GM23248 (cell line): ENCODE measurements at places on chromosomes 1 and 21.

DNA sequence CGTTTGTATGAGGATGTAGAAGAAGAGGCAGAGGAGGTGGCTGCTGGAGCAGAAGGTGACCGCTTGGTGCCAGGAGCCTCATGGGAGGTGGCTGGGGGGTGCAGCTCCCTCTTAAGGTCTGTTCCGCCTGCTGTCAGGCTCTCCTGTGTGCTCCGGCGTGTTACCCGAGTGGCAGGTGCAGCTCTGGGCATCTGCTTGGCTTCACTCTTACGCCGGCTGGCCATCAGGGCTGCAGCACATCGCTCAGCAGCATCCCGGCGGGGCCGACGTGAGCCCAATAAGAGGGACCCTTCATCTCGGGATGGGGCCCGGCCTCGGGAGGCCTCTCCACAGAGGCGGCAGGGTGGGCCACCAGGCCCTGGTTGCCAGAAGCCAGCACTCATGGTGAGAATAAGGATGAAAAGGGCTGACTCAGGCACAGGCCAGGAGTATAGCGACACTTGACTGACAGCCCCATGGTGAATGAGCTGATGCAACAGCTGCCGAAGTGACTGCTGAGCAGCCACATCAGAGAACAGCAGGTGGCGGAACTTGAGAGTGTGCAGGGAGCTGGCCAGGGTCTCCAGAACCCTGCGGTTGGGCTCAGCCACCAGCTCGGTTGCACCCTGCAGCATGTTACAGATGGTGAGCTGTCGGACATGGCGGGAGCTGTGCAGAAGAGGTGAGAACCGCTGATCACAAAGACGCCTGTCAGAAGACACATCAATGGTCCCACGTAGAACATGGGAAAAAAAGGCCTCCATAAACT, 17.5 kb downstream of the LRRC41 start:
- no peak for DNase-seq

- peak; percentile 3 for DNase-seq
Measured at GRCh38 chr1:166470014-166470413, 303.2 kb upstream of the FAM78B start.

DNA sequence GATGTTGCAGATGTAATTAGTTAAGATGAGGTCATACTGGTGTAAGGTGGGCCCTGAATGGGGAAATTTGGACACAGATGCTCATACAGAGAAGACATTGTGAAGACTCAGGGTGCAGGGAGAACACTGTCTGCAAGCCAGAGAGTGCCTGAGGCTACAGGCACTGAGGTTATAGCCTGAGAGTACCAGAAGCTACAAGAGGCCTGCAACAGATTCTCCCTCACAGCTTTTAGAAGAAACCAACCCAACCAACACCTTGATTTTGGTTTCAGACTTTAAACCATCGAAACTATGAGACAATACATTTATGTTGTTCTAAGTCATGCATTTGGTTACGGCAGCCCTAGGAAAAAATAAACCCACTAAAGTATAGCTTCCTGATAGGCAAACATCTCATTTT, 321.7 kb upstream of the USP25 start:
- no peak for DNase-seq

- no peak for DNase-seq
Measured at GRCh38 chr1:220409771-220410595, 118.0 kb upstream of the MARK1 start.

DNA sequence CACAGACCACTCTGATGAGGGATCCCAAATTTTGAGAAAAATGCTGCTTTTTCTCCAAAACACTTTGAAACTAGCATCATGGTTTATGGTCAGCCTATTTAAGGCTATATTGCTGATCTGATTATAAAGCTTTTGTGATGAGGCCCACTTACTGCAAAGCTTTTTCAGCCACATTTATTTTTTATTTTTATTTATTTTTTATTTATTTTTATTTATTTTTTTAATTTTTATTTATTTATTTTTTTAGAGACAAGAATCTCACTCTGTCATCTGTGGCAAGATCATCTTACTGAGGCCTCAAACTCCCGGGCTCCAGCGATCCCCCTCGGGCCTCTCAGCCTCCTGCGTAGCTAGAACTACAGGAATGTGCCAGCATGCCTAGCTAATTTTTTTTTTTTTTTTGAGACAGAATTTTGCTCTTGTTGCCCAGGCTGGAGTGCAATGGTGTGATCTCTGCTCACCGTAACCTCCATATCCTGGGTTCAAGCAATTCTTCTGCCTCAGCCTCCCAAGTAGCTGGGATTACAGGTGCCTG, 5.2 kb upstream of the BCAS2 start:
- DNase-seq, result no peak

DNA sequence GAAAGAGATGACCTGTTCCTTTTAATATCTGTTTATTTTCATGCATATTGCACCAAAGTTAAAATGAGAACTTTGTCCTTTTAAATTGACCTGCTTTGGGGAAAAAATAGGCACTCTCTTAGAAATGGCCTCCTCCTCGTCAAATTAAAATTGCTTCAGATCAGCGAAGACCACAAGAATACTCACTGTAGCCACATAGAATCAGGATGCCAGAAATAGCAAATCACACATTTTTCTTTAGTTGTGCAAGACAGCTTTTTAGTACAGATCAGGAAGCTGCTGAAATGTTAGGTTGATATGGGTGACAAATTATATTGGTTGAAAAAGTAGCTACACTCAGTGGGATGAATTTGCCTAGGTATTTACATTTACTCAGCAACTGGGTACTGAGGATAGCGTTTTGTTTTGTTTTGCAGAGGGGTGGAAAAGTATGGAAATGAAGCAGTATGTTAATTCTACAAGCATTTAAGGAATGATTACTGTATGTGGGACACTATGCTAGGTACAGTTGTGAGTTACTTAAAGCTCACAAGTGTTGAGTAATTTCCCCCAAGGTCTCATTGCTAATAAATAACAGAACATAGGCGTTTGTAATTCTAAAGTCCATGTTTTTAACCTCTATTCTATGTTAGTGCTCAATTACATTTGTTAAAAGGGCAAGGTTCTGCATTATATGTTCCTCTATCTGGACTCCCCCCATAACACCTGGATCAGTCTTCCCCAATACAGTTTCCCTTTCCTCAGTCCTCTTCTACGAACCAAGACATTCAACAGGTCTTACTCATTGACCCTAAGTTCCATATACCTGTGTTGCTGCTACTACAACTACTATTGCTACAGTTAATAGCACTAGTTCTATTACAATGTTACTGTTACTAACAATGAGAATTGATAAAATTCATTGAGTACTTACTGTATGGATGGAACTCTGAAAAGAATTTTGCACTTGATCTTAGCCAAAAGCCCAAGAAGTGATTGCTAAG, 99.4 kb upstream of the S1PR1 start:
- peak; percentile 82 for DNase-seq

GRCh38 chr1:24286246-24287010, 32.7 kb upstream of the GRHL3 start:
- DNase-seq, result no peak

- DNase-seq, result peak; percentile 72
Measured at GRCh38 chr1:47434051-47434842, 3.6 kb upstream of the FOXD2 start.

- no peak for DNase-seq
Measured at GRCh38 chr1:25640646-25641328, 24.2 kb downstream of the MAN1C1 start.

DNA sequence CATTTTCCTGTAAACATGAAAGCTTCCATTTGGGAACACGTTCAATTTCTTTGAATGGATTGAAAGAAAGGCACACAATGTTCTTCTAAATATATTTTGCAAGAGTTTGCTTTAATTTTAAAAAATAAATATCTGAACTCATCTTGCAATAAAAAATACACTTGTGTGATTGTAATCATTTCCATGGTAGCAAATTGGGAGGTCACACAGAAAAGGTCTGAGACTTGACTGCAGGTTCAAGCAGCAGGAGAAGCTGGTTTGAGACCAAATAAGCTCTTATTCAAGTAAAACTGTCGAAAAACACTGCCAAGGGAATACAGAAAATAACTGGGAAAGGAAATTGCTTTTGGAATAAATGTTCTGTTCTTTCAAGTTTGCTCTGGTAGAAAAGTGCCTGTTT, 498.9 kb downstream of the ADGRL2 start:
- DNase-seq, result no peak

DNA sequence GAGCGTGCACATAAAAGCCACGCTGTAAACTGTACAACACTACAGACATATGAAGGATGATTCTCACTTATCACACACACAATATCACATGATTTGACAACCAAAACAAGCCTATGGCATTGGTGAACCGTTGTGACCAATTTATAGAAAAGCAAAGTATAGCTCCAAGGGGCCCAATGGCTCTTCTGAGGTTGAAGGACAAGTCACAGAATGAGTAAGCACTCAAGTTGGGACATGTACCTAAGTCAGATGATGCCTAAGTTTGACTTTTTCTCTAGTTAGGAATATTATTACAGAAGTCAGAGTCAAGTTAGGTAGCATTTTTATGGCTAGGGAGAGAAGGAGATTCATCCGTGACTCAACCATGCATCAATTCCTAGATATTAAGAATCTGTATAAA, 45.7 kb downstream of the PLPP3 start:
- DNase-seq, result no peak

DNA sequence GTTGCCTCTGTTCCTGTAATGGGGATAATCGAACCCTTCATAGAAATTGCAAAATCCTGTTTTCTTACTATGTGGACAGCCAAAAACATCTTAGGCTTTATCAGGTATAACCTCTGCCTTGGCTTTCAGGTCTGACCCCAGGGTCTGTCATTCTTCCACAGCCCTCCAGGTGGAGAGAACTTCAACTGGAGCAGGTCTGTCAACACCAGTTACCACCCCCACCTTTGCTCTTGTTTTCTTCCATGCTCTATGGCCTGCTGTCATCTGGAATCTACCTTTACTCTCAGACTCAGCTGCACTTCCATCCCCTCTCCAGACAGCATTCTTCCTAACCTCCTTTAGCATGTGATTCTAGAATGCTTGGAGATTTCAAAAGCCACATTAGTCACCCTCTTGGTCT, 10.4 kb upstream of the GJA9 start:
- DNase-seq, result peak; percentile 17

GRCh38 chr1:47709872-47710231, 272.0 kb downstream of the FOXD2 start:
- peak; percentile 38 for DNase-seq

DNA sequence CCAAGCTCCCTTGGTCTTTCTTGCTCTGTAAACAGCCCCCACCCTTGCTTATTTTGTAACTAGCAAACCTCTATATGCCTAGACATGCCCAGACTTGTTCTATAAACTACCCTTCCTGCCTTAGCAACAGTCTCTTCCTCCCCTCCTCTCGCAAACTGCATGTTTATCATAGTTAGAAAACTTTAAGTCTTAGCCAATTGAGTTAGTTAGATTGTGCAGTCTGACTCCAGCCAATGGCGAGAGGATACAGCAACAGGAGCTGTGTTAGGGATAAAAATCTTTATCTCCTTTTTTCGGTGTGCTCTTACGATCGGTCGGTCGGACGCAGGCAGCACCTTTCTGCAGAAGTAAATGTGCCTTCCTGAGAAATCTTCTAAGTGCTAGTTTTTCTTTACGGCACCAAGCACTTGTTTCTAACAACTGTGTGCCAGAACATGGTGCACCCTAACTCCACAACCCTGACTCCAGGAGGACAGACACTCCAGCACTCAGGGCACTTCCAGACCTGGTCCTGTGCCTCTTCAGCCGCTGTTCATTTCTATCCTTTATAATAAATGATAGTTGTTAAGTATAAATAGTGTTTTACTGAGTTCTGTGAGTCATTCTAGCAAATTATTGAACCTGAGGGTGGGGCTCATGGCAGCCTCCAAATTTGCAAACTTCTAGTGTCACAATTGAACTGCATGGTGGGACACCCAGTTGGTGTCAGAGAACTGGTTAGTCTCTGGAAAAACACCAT, 25.7 kb upstream of the GNG4 start:
- no peak for DNase-seq

DNA sequence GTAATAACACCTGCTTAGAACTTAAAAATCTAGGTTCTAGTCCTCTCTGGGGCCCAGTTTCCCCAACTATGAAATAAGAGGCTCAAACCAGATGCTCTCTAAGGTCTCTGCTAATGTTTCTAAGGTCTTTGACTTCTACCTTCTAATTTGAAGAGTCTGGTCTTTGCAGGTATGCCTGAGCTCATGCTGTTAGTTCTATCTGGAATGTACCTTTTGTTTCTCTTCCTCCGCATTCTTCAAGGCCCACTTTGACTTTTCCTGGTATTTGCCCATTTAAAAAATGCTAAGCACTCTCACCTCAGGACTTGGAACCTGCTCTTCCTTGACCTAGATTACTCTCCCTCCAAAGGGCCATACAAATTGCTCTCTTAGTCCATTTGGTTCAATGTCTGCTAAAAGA, 13.5 kb downstream of the SLC35D1 start:
- no peak for DNase-seq

GRCh38 chr1:119933397-119933796, 37.1 kb upstream of the ADAM30 start:
- no peak for DNase-seq

GRCh38 chr1:51302746-51303145, 27.6 kb downstream of the TTC39A start:
- DNase-seq, result no peak

GRCh38 chr1:156436141-156437036, 64.2 kb downstream of the MEF2D start:
- DNase-seq, result peak; percentile 5

DNA sequence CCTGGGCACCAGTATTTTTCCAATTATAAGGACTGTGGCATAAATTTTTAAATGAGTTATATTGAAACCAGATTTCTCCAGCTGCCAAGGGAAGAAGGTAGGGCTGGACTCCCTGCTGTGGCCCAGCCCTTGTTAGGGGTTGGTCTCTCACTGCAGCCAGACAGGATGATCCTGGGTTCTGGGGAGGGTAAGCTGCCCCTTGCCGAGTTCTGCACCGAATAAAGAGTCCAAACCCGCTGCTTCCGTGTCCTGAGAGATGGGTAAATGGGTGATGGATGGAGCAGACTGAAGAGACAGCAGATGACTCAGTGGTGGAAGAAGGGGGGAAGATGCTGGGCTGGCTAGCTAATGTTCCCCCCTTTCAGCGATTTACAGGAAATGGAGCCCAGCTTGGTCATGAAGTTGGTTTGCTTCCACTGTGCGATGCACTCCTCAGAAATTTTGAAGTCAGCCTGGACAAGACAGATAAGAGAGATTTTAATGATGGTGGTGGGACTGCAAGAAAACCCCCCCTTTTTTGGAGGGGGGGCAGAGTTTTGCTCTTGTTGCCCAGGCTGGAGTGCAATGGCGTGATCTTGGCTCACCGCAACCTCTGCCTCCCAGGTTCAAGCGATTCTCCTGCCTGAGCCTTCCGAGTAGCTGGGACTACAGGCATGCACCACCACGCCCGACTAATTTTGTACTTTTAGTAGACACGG, 41.4 kb downstream of the YARS1 start:
- peak; percentile 71 for DNase-seq

DNA sequence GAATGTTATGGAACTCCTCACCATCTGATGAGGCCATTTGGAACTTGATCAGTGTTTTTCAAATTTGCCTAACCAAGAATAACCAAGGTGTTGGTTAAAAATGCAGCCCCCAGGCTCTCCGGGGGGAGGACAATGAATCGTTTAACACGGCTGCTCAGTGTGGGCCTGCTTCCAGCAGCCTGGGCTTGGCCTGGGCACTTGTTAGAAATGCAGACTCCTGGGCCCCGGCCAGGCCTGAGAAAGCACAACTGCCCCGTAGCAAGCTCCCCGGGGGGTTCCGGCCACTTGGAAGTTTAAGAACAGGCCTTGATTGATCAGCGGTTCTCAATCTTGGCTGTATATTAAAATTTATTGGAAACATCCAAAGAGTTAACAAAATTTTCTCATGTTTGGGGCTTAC, 22.8 kb upstream of the C2CD2 start:
- no peak for DNase-seq

- DNase-seq, result no peak
Measured at GRCh38 chr1:54356680-54357147, 49.5 kb downstream of the SSBP3 start.
